Stimulated activated CD4-positive, alpha-beta T cell treated with anti-CD3 and anti-CD28 coated beads, TNF-alpha, amount 100 ng/mL, for 24 hours (primary cell): ENCODE measurements at places on chromosomes 16 and 17.

DNA sequence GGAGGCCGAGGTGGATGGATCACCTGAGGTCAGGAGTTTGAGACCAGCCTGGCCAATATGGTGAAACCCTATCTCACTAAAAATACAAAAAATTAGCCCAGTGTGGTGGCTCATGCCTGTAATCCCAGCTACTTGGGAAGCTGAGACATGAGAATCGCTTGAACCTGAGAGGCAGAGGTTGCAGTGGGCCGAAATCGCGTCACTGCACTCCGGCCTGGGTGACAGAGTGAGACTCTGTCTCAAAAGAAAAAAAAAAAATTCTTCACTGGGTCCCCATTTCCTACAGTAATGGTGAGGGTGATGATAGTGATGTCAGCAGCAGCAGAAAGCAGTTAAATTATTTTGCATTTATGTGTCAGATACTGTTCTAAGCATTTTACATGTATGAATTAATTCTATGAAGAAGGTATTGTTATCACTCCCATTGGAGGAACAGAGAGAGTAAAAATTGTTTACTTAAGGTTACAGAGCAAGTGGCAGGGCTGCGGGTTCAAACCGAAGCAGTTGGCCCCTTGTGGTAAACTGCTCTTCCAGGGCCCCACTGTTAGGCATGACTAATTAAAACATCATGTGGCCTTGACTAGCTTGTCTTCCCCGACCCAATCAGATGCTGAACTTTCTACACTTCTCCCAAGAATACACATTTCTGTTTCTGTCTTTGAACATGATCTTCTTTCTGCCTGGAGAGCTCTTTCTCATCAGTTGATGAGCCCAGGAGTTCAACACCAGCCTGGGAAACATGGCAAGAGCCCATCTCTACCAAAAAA, 45.8 kb downstream of the STAT3 start:
- no peak for DNase-seq

GRCh38 chr17:28717578-28718332, at the start of gene RAB34:
Gene RAB34, minus strand, starts transcription at chr17:28717868. Its CDS starts 602 bp downstream, at chr17:28717266.
- peak; percentile 46 for DNase-seq

DNA sequence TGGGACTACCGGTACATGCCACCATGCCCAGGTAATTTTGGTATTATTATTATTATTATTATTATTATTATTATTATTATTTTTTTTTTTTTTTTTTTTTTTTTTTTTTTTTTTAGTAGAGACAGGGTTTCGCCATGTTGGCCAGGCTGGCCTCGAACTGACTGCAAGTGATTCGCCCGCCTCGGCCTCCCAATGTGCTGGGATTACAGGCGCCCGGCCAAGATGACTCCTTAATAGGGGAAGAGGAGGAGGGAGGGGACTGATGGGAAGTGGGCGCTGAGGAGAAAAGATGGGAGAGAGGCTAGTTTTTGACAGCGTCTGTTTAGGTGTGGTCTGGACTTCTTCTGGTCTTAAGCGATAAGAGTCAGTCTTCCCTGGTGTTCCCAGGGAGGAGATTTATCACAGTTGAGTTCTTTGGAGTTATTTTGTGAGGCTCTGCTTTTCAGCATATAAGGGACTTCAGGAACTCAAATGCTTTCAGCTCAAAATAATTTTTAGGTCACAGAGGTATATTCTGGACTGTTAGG, 34.4 kb upstream of the SLC5A10 start:
- no peak for DNase-seq

DNA sequence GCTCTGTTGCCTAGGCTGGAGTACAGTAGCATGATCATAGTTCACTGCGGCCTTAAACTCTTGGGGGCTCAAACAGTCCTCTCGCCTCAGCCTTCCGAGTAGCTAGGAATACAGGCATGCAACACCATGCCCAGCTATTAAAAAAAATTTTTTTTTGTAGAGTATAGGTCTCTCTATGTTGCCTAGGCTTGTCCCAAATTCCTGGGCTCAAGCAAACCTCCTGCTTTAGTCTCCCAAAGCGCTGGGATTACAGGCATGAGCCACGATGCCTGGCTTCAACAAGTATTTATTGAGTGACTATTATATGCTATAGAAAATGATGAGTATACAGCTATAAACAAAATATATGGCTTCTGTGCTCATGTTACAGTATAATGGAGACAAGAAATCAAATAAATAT, 66.7 kb upstream of the C17orf78 start:
- no peak for DNase-seq

DNA sequence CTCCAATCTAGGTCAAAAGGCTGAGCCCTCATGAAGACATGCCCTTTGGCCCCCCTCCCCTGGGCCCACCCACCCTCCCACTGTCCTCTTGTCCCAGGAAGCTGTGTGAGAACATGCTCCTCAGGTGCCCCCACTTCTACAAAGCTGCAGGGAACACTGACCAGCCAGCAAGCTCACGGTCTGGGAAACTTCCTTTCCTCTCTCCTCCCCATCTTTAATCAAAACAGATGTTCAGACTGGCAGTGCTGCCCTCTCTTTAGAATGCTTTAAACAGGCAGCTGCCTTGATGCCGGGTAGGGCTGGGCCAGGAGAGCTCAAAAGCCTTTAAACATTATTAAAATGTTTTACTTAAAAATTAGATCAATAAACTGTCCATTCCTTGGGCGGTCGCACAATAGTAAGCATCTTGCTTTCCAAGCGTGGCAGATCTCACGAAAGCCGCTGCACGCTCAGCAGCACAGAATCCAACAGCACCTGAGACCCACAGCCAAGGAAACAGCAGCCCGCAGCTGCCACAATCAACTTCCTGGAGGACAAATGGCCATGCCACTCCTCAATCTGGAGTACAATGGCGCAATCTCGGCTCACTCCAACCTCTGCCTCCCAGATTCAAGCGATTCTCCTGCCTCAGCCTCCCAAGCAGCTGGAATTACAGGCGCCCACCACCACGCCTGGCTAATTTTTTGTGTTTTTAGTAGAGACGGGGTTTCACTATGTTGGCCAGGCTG, 399.2 kb downstream of the SLC39A11 start:
- DNase-seq, result no peak

GRCh38 chr17:6755281-6755680, 565 bp upstream of the XAF1 start:
- no peak for DNase-seq

DNA sequence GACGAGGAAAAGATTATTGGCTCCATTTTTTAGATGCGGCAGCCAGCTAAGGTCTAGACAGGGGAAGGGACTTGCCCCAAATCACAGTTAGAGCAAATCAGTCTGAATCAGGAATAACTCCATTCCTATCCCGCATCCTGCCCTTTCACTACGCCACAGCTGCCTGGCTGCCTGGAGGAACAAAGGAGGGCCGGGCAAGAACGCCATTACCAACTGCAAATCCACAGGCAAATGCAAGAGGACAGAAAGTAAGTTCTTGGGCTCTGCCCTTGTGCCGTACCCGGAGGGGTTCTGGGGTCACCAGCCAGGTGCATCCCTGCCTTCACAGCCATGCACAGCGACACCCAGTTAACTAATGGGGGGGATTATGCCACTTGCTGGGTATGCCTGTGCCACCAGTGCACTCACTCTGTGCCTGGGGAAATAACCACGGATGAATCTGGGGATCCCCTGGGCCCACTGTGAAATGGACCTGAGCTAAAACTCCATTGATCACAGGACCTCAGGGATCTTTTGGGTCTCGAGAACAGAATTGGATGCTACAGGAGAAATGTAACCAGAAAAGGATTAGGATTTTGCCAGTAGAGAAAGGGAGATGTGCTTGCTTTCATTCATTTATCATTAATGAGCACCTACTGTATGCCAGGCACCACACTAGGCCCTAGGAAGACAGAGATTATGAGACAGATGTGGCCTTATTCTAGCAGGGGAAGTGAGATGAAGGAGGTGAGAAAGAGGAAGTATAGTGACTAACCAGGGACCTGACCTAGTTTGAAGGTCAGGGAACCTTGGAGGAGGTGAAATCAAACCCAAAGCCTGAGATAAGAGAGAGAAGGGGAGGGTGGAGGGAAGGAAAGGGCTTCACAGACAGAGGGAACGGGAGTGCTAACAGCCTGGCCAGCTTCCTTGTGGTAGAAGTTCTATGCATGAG, 17.7 kb downstream of the BCL7C start:
- DNase-seq, result no peak

DNA sequence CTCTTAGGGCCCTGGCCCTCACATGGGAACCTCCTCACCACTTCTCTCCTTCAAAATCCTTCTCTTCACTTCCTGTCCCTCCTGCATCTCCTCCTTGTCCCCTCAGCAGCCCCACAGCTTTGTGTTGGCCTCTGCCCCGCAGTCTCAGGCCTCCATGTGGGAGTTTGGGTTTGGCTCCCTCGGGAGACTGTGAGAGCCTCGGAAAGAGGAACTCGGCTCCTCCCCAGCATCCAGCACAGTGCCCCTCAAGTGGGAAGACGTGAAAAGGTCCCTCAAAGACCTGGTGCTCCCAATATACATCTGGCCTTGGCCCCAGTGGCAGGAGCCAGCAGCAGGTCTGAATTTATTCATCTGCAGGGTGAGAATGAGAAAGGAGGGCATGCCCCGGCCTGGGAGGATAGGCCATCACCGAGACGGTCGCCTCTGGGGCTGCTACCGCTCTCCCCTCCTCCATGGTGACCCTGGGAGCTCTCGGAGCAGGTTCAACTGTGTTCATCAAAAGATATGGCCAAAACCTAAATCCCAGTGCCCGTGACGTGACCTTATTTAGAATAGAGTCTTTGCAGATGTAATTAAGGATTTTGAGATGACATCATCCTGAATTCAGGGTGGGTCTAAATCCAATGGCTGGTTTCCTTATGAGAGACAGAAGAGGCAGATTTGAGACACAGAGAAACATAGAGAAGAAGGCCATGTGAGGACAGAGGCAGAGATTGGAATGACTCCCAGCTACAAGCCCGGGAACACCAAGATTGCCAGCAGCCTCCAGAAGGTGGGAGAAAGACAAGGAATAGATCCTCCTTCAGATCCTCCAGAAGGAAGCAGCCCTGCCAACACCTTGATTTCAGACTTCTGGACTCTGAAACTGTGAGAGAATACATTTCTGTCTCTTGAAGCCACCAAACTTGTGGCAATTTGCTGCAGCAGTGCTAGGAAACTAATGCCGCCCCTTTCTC, 135.1 kb downstream of the MRM1 start:
- DNase-seq, result no peak

DNA sequence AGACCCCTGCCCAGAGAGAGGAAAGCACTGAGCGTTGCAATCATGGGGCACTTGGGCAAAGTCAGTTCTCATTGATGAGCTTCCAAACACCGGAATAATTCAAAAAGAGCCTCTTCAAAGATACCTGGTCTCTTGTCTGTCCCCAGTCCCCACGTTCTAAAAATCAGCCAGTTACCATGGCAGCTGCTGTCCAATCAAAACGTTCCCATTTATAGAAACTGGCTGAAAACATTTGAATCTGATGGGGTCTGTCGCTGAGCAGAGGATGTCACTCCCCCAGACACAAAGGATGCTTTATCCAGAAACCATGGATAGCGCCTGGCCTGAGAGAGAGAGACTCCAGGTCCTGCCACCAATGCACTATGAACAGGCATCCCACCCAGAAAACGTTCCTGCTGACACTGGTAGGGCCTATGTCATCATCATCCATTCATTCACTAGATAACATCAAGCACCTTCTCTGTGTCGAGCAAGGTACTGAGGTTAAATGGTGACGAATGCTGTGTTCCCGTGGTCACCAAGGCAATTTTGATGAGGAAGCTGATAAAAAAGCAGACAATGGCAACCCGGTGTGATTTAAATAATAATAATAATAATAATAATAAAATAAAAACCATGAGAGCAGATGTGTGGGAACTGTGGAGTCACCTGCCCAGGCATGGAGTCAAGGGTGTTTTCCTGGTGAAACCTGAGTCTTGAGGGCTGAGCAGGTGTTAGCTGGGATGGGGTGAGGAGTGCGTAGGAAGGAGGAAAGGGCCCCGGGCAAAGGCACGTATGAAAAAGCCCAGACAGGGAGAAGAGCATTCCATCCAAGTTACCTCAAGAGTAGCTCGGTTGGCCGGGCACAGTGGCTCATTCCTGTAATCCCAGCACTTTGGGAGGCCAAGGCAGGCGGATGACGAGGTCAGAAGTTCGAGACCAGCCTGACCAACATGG, 19.0 kb upstream of the CALB2 start:
- no peak for DNase-seq

DNA sequence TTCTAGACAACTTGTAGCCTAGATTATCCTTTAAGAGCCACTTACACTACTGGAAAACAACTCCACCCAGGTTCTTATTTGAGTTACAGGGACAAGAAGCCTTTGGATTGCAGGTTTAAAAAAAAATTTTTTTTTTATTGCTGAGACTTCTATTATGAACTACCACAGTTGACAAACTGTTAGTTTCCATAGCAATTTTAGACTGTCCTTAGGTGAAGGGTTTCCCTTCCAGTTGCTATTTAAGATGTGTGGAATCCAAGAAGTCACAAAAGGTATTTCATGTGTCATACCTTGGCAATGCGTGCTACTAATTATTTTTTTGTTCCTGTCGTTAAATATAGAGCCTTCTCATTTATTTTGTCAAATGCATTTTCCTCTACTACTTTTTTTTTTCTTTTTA, 253.2 kb downstream of the PRKCA start:
- DNase-seq, result no peak

DNA sequence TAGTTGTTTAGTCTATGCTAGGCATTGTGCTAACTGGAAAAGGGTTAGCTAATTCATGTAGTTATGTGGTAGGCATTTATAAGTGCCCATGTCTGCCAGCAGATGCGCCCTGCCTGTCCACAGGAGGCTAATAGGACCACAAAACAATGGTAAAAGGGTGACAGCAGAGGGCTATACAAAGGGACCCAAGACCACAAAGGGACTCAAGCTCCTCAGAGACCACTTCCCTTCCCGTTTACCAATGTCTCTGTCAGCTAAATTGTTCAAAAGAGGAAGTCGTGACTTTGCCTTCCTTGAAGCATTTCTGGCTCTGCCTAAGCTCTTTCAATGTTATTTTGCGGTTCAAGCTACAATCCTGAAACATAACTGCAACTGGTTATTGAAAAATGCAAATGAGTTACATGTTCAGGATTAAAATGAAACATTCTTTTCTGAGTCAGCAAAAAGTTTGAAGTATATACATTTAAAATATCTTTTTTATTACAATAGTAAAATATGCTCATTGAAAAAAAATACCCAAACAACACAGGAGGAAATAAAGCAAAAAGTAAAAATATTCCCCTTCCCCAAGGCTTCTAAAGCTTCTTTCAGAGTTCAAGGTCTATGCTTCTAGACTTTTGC, 149.2 kb downstream of the MAF start:
- no peak for DNase-seq

DNA sequence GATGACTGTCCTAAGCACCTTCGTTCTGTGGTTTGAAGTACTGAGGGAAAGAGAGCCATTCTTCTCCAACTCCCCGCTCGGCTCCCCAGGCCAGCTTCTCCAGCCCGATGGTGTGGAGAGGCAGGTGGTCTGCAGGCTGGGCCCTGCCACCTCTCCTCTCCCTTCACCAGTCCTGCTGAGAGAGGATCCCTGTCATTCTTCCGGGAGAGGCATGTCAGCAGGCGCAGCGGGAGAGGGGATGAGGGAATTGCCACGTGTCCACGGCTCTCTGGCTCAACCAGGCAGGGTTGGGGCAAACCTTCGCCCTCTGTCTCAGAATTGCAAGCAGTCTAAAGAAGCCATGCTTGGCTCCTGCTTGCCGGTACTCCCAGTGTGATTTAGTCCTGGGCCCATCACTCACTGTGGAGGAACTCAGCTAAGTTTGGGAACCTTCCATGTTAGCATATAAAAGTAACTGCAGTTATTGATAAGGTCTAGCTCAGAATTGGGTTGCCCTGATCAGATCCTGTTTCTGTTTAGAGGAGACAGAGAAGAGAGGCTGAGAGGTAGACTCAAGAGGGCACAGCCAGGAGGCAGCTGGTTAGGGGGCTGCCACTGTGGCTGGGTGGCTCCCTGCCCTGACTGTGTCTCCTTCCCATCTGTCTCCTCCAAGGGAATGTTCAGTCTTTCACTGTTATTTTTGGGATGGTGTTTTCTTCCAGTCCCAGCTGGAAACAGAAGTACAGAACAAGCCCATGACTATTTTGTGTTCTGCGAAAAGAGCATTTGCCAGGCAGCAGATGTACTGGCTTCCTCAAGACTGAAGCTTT, 17.4 kb downstream of the HS3ST3B1 start:
- no peak for DNase-seq
